T-helper 22 cell (primary cell): ENCODE measurements at places on chromosomes 2 and 18.

DNA sequence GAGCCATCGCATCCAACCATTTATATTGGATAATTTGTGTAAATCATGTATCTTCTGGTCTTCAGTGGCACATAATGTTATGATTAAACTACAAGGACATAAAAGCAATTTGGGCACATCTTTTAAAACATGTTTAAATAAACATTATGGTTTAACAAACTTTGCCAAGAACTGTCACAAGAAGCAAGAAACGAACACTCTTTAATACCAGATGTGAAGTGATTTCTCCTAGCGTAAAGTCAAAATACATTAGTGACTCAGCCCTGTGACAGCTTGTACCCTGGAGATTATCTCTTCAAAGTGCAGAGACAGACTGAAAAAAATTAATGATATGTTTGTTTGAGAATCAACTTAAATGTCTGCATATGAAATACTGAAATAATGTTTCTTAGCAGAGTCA lies 39.9 kb downstream of the DSEL start:
- DNase-seq: no peak

- DNase-seq: no peak
Measured at GRCh38 chr2:195782156-195782555, 125.1 kb downstream of the SLC39A10 start.

- no peak for DNase-seq
Measured at GRCh38 chr18:70931942-70932814, 643.3 kb downstream of the SOCS6 start.

GRCh38 chr2:170165129-170165528 lies 12.8 kb upstream of the MYO3B start:
- DNase-seq: no peak

GRCh38 chr2:236158969-236159777 lies 9.0 kb downstream of the GBX2 start:
- no peak for DNase-seq

DNA sequence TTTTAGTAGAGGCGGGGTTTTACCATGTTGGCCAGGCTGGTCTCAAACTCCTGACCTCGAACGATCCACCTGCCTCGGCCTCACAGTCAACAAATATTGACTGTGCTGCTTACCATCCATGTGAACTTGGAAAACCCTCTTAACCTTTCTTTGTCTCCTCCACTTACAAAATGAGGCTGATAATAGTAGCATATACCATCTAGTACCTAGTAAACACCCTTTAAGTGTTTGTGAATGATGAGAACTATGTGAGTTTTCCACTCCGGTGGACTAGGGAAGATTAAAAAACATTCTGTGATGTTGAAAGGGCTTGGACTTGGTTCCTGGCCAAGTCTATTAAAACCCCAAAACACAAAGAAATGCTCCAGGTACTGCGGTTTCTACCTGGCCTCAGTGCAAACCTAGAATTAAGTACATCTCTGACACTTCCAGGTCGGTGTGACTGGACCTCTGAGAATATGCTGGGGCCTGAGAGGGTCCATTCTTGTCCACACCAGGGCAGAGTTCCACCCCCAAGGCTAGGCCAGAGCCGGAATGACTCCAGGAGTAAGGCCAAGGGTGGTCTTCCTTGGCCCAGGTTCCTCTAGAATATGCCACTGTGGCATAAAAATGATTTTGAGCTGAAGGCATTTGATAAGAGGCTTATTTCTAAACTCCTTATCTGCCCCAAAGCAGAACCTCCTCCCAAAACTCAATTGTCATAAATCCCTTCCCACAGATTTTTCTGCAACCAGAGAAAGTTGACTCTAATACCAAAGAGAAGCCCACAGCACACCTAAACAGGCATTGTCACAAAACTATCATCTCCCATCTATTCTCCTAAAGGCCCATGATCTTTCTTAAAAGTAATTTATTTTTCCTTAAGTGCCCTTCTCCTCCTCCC lies 217.5 kb downstream of the TGIF1 start:
- DNase-seq: no peak
